ENCODE measurements at places on chromosomes 16 and 17.

DNA sequence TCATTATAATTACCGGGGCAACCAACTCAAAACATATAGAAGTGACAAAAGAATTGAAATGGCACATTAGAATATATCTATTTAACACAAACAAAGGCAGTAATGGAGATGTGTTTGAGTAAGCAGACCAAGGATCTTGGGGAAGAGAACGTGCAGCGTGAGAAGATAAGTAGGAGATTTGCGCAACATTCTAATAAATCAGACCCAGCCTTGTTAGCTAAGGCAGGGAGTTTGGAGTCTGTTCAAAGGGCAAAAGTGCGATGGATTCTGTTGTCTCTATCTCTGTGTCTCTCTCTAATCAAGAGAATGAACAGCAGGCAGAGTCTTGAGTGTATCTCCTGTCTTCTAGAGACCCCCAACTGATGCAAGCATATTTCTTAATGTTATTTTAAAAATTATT, 55.0 kb upstream of the FA2H start:
- DNase-seq, result no peak

DNA sequence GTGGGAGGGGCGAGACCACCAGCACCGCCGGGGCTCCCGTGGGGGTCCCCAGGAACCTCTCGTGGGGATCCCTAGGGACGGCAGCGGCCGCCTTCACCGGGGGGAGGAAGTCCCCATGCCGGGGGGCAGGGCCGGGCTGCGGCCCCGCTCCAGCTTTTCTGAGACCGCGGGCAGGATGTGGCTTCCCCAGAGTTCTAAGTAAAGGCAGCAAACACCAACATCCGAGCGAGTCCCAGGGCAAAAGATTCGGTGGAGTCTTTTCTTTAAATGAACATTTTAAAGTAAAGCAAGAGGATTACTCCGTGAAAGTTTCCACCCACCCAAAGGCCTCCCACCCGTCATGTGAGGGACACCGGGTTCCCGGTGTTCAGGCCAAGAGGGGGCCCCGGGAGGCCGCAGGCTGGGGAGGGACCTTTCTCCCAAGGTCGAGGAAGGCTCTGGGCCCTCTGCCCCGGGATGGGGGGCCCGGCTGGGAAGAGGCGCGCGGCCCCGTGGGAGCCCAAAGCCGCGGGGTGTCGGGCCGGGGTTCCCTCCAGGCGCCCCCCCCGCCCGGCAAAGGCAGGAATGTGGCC, 137.2 kb upstream of the RPH3AL start:
- DNase-seq, result no peak

DNA sequence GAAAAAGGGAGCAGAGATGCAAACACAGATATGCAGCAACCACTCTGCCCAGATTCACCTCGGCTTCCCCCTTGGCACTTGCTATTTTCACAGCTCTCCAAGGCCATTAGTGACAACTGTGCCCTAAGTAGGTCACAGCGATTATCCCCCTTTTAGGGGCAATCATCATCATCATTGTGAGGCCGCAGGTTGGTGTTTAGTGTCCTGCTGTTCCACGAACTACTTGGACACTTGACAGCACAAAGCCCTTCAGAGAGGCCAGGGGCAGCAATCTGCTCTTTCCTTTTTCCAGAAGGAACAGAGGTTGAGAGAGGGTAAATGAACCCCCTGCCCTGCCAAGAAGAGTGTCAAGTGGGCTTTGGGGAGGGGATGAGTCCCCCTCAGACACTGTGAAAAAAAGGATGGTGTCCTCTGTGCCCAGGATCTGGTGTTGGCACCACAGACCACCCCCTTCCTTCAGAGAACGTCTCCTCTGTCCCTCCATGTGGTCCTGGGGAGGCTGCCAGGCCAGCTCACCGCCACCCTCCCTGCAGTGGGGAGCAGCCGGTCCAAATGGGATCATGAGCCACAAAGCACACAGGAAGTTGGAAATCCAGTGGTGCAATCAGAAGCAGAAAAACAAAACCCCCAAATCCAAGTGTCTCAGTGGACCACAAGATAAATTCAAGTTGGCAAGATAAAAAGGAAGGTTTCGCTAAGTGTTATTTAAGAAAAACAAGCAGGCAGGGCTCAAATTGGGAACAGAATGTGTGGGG, 78.4 kb upstream of the MED9 start:
- no peak for DNase-seq

DNA sequence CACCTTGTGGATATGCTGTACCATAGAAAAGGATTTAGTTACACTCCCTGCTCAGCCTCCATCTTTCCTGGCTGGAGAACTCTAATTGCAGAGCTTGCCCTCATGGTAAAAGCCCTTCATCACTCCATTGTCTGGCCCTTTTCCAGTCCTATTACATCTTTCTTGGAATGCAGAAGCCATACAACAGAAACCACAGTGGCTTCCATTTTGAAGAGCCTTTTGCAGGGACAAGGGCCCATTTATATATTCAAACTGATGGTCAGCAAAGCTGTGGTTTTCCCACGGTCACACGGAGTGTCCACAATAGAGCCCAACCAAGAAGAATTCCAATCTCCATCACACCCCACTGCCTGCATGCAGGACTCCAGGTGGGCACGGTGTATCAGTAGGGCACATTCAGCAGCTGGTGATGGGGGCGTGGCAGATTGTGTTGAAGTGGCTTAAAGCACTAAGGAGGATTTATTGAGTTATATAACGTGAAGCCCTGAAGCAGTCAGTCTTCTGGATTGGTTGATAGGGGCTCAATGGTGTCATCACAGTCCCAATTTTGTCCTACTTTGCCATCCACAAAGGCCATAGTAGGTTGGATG, 20.3 kb downstream of the COPRS start:
- DNase-seq, result no peak

- no peak for DNase-seq
Measured at GRCh38 chr16:70402916-70403659, 35.8 kb downstream of the ST3GAL2 start.

DNA sequence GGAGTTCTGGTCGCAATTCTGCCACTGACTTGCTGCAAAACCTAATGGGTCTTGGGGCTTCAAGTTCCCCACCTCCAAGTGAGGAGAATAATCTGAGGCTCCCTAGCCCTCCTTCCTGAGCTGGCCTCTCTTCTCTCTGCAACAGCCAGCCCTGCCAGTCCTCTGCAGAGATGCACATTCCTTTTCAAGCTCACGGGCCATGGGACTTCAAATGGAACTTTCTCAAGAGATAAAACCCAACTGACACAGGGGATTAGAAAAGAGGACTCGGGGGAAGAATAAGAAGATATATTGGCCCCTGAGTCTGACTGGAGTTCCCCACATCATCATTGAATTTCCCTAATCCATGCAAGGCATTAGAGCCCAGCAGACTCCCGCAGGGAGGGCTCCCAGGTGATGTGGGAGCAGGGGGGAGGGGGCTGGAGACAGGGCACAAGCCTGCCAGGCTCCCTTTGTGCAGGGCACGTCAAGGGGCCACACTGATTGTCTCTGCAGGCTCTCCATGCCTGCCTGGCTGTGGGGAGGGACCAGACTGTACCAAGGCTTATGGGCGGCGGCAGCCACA, 131.0 kb downstream of the CCDC144A start:
- no peak for DNase-seq

DNA sequence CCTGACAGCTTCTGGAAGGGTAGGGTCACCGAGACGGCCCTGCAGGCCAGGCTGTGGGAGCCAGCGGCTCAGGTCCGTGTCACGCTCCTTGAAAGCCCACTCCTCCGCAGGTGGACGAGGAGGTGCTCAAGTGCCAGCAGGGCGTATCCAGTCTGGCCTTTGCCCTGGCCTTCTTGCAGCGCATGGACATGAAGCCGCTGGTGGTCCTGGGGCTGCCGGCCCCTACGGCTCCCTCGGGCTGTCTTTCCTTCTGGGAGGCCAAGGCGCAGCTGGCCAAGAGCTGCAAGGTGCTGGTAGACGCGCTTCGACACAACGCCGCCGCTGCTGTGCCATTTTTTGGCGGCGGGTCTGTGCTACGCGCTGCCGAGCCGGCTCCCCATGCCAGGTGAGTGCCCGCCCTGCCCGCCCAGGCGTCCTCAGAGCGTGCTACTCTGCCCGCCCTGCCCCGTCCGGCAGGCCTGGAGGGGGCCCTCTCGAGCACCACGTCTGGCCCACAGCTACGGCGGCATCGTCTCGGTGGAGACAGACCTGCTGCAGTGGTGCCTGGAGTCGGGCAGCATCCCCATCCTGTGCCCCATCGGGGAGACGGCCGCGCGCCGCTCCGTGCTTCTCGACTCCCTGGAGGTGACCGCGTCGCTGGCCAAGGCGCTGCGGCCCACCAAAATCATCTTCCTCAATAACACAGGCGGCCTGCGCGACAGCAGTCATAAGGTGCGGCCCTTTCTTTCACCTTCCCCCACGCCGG, 1.3 kb downstream of the NAGS start:
- DNase-seq, result no peak

DNA sequence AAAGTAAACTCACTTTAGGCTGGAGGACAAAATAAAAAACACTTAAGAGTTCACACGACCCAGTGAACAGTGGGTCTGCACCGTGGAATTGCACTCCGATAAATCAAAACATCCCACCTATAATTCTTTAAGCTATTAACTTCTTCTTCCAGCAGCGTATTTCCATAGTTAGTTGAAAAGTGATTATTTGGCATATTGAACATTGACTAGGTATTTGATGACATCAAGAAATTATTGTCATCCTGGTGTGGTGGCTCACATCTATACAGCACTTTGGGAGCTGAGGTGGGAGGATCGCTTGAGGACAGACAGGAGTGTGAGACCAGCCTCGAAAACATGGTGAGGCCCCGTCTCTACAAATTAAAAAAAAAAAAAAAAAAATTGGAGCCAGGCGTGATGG, 23.4 kb downstream of the IGF2BP1 start:
- no peak for DNase-seq

DNA sequence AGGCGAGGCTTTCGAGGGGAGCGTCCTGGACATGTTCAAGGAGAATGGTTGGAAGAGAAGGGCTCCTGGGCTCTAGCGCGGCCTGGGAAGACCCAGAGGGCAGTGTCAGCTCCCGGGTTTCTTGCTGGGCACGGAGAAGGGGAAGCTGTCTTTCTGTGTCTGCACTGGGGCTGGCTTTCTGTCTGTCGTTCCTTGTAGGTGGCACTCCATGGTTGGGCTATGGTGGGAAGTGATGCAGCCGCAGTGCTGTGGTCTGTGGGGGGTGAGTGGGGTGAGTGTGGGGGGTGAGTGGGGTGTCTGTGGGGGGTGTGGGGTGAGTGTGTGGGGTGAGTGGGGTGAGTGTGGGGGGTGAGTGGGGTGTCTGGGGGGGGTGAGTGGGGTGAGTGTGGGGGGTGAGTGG, 13.7 kb downstream of the RNF213 start:
- DNase-seq, result no peak

DNA sequence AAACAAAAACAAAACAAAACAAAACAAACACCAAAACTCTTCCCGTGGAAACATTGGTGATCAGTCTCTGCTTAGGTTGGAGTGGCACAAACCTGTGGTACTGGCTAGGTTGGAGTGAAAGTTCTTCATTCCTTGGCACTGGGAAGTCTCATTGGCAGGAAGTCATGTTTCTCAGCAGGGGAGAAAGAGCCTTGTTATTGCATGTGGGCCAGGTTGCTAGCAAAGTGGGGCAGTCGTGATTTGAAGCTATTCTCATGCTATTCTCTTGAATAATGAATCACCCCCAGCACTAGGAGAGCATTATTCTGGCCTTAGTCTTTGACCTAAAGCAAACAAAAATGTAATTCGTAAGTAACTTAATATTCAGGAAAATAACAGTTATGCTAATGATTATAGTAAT, 24.3 kb upstream of the B4GALNT2 start:
- DNase-seq, result no peak

DNA sequence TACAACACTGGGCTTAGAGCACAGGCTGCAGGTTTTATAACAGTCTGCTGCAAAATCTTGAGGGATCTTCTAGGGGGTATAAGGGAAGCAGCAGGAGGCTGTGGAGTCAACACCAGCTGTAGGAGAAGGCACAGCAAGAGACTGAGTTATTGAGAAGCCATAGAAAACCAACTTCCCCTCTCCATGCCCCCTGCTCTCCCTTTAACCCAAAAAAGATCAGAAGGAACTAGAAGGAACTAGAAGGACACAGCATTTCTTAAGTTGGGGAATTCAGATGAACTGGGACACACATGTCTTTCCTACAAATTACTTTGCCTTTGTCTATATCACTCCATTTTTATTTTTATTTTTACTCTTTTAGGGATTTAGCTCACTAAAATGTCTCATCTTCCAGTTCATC, 6.2 kb upstream of the CCL18 start:
- DNase-seq, result no peak

GRCh38 chr17:30556374-30557332, 79.4 kb downstream of the GOSR1 start:
- no peak for DNase-seq

DNA sequence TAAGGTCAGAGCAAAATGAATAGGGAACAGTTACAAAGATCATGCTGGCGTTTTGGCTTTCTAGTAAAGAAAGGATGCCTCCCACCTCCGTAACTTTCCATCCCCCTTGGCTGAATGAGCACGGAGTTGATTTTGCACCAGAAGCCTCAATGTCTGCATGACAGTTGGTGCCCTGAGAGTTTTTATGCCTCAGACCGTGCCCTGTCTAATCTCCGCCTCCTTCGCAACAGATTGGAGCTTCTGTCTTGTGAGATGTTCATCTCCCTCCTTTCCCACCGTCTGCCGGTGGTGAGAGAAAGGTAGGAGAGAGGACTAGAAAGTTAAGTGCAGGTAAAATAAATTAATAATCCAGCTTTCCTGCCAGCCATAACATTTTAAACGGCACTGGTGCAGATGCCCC, 1.9 kb downstream of the HS3ST4 start:
- DNase-seq, result no peak

DNA sequence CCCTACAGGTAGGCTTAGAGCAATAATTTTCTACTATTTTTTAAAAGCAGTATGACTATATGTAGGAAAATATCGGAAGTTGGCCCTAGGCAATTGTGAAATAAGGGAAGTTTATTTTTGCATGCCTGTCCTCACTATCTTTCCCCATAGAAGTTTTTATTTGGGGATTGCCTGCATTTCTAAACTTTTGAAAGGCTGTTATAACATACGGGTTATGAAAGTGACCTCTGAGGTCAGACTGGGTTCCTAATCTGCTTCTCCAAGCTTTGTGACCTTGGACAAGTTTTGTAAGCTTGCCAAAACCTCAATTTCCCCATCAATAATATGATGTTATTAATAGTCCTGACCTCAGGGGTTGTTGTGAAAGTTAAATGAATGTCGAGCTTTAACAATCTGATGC, 67.1 kb downstream of the ARHGAP44 start:
- DNase-seq, result no peak

DNA sequence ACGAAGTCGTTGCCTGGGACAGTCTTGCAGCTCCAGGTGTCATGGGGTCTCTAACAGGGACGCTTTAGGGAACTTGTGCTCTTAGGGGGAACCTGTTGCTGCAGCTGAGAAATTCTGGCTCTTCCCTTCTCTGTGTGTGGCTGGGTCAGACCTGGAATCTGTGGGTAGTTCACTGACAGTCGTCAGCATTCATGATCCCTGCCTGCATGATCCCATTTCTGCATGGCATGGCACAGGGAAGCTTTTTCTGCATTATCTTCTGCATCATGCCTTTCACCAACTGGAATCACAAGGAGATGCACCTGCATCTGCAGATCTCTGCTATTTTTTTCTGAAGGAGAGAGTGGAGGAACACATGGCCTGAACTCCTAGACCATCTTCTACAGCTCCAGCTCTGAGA, 85.6 kb downstream of the SOX9 start:
- no peak for DNase-seq

- no peak for DNase-seq
Measured at GRCh38 chr16:69773260-69773947, 11.3 kb downstream of the WWP2 start.

- peak; percentile 66 for DNase-seq
Measured at GRCh38 chr17:38590988-38591758, 14.6 kb downstream of the SRCIN1 start.
